ENCODE measurements at places on chromosomes 7 and 10.

DNA sequence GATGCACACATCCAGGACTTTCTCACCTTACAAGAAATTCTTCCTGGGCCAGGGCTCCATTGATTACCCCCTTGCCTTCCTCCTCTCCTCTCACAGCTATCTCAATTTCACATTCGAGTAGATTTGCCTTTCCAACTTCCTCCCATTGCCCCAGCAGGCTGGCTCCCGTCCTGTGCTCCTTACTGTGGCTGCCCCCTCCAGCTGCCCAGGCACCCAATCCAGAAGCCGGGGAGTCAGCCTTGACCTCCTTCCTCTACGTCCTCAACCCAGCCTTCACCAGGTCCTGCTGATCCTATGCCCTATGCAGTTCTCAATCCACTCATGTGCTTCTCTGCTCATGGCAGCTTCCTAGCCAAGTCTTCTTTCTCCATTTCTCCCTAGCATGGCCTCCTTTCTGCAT, 85.7 kb upstream of the GPR26 start:
- no peak for DNase-seq

- DNase-seq = no peak
These were observed 2.1 kb upstream of the PRXL2A start for GRCh38 chr10:80406204-80406603.

- peak; percentile 66 for DNase-seq
These were observed 32.1 kb downstream of the JCAD start for GRCh38 chr10:30027057-30028005.

DNA sequence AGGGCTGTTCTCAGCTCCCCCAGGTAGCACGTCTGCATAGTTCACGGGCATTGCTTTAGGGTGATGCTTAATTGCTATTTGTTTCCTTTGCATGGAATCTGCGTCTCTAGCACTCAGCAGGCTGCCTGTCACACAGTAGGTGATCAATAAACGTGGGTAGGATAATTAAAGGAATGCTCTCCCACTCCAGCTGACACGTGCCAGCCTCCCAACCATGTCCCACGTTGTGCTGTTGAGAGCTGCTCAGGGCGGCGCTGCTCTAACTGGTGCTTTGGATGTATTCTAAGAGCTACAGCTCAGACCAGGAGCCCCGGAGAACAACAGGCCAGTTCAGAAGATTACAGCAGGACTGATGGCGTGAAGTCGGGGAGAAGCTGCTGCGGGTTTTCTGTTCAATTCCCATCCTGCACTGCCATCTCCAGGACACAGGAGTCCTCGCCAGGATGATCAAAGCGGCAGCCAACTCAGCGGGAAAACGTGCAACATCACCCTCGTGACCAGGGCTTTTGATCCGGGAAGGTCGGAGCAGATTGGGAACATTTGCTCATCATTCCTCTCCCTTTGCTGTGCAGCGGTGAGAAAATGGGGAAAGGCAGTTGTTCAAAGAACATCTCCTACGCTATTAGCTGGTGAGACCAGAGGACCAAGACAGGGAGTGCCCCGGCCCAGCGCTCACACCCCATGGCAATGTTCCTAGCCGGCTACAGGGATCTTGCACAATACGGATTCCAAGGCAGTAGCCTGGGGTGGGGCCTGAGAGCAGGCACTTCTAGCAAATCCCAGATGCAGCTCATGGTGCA, 50.5 kb upstream of the FOXK1 start:
- DNase-seq = no peak

GRCh38 chr10:79159785-79160184, 91.0 kb downstream of the ZMIZ1 start:
- no peak for DNase-seq

DNA sequence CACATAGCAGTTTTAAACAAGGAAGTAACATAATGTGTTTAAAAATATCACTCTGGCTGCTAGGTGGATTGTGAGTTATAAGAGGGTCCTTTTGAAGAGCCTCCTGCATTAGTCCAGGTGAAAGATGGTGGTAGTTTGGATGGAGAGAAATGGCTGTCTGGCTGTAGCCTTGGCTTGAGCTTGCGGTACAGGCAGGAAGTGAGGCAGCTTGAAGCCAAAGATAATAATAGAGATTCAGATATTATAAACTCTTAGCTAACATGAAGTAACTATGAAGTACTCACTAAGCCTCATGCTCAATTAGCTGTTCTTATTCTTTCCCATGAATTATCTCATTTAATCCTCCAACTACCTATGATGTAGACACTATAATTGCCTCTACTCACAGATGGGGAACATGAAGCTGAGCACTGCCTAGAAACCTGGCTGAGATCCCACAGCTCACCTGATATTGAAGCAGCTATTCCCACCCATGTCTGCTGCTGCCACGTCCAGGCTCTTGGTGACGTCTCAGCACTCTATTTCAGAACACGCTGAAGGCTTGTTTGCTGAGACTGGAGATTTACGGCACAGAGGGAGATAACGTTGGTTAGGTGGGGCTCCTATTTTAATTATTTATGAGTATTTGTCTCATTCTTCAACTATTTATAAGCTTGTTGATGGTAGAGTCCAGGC, 10.4 kb downstream of the C10orf120 start:
- DNase-seq = no peak

- no peak for DNase-seq
These were observed 2.0 kb downstream of the ZMIZ1 start for GRCh38 chr10:79070606-79071395.
